NCI-H1105 (cell line): ENCODE measurements at places on chromosomes 1 and 21.

DNA sequence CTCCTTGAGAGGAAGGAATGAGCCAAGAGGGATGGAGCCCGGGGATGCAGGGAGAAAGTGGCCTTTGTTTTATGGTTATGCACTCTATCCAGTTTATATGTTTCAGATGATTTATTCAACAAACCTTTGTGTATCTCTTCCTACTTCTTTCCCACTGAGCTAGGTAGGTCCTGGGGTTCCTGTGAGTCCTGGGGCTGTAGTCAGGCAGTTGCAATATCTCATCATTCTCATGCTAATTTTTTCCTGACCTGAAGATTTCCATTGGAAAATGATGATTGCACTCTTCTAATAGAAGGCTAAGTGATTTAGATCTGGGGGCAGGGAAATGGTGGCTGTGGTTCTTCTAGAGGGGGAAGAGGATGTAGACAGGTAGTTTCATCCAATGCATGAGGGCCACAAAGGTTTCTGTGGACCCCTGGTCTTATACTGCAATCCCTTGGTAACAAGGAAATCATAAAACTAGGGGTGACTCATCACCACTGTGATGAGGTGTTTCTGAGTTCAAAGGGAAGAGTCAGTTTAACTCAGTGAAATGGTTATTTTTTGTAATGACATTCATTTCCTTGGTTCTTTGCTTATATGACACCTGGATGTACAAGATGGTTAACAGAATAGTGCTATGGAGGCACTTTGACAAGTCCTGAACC is 20.2 kb downstream of the B3GALT5 start:
- DNase-seq: no peak

GRCh38 chr1:14500912-14501311 is 97.6 kb upstream of the KAZN start:
- no peak for DNase-seq

DNA sequence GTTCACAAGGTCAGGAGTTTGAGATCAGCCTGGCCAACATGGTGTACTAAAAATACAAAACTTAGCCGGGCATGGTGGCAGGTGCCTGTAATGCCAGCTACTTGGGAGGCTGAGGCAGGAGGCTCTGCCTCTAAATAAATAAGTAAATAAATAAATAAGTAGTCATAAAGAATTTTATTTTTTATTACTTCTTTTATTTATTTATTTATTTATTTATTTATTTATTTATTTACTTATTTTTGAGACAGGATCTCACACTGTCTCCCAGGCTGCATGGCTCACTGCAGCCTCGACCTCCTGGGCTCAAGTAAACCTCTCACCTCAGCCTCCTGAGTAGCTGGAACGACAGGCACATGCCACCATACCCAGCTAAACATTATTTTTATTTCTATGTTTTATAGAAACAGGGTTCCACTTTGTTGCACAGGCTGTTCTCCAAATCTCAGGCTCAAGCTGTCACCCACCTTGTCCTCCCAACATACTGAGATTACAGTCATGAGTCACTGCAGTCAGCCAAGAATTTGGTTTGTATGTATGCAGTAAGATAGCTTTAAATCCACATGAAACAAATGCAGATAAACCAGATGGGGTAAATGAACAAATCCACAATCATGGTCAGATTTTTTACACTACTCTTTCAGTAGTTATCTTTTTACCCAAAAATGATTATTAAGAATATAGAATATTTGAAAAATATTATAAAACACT is 523.3 kb upstream of the RGS18 start:
- DNase-seq: no peak

GRCh38 chr1:159700312-159700711 is 14.1 kb downstream of the CRP start:
- DNase-seq: no peak

DNA sequence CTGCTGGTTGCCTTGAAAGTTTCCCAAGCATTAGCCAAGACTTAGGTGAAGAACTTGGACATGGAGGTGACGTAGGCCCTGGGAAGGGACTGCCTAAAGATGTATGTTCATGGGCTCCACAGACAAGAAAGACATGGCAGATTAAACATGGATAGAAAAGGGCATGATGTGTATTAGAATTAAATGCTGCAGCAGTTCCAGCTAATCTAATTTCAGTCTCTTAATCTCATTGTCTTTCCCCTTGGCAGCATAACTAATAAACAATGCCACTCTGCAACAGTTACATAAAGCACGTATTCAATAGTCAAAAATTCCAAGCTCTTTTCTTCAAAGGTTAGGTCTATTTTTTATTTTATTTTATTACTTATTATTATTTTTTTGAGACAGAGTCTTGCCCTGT is 251.6 kb downstream of the KIF26B start:
- no peak for DNase-seq

- no peak for DNase-seq
These were observed 32.0 kb downstream of the CCSAP start for GRCh38 chr1:229310833-229311232.

DNA sequence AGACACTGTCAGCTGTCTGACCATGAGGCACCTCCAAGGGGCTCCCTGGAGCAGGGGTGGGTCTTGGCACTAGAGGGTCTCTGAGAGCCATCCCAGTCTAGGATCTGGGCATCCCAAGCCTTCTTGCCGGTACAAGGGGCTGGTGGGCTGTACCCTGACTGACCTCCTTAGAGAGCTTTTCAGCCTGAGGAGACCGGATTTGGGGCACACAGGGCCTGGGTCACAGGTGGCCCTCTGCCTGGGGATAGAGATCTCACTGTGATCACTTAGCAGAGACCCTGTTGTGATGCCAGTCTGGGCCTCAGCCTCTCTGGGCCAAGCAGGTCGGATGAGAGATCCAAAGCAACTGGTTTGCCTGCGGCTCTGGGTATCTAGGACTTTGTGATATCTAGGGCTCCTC is 227.2 kb downstream of the TRABD2B start:
- DNase-seq: no peak

DNA sequence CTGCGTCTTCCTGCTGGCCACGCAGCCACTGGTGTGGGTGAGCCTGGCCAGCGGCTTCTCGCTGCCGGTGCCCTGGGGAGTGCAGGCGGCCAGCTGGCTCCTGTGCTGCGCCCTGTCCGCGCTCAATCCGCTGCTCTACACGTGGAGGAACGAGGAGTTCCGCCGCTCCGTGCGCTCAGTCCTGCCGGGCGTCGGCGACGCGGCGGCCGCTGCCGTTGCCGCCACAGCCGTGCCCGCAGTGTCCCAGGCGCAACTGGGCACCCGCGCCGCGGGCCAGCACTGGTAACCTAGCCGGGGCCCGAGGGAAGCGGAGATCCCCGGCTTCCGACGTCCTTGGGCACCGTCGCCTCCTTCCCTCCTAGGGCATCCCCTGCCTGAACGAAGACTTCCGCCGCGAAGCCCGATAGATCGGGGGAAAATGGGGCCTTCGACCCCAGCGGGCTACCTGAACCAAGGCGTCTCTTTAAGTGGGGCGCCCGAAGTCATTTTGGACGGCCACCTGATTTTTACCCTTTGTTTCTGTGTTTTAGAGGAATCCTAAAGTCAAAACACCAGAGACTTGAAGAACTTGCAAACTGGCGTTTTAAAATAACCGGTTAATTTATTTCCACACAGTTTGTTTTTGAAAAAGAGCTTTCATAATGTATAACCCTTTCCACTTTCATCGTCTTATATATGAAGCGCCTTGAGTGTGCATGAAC is 2.0 kb downstream of the GPR88 start:
- DNase-seq: no peak

GRCh38 chr1:69438056-69438795 is 129.5 kb upstream of the LRRC7 start:
- no peak for DNase-seq

- no peak for DNase-seq
These were observed 313.4 kb upstream of the FMN2 start for GRCh38 chr1:239778208-239778813.

DNA sequence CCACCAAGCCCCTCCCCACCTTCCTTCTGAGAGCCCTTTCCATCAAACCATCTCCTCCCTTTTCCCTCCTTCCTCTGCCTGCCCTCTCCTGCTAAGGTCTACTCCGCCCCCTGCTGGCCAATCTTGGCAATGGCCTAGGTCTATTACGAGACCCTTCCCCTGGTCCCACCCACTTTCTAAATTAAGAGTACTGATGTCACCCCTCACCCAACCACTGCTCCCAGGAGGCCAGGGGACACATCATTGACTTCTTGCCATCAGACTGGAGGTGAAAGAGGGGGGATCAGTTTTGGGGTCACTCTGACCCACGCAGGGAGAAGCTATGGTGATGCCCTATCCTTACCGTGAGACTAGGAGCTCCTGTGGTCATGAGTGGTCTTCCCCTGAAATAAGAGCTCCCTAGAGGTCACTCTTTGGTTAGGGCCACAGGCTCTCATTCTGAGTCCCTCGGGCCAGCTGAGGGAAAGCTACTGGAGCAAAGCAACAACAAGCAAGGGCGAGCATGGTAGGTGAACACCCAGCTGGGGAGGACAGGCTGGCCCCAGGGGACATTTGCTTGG is 34.6 kb upstream of the S100A7 start:
- DNase-seq: peak; percentile 72

DNA sequence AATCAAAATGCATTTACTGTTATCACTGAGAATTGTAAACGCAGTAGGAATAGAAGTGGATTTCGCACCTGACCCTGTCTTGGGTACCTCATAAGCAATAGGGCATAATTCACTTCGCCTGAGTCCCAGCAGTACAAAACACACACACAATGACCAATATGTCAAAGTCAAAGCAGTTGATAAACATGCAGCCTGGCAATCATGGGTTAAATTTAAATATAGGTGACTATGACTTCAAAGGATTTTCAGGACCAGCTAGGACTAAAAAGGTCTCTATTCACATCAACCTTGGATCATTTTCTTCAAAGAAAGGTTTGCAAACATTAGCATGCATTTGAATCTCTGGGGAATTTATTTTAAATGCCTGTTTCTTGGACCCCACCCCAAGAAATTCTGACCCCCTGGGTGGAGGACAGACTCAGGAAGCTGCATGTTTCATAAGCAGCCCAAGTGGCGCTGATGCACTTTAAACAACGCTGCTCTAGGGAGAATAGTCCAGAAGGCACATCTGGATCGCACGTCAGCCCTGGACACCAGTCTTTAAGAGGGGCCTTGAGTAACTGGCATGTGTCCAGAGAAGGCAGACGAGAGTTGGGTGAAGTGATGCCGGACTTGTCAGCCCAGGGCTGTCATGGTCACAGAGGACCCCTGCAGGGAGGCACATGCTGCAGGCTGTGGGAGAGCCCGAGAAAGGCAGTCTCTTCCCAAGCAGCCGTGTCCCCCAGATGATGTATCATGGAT is 55.7 kb upstream of the EFHD2 start:
- DNase-seq: no peak

GRCh38 chr1:214791961-214792360 is 189.0 kb downstream of the CENPF start:
- no peak for DNase-seq

DNA sequence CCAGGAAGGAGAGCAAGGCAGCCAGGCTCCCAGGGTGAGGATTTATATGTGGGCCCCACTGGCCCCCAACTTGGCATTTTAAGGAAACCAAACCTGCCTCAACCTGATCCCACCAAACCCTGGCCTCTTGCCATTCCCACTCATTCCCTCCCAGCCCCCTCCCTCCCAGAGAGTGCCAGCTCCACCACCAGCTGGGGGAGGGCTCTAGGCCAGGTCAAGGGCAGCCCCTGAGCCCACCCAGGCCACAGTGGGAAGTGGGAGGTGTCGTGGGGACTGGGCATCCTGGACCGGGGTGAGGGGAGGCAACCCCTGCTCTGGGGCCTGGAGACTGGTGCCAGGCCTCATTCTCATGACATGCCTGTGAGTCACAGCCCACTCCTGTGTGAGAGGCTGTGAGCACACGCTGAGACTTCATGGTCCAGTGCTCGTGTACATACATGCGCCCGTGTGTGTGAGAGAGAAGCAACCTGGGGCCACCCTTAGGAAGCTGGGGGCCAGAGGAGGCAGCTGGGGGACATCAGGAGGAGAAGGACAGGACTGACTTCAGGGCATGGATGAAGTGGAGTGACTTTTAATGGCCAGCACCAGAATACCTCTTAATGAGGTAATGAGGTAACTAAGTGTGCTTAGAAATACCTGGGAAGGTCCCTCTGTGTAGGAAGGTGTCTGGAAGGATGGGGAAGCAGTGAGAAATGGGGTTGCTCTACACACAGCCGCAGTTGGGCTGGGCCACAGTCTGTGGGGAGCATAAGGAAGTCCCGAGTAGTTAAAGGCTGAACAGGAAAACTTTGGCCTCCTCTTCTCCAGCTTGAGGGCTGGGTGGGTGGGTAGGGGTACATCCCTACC is at the start of gene S100A2:
Gene S100A2, minus strand, starts transcription at position 316 of the 846 bp plus-strand sequence. CDS start 1,967 bp downstream, outside the sequence.
- no peak for DNase-seq

- no peak for DNase-seq
These were observed 79.7 kb upstream of the EFHD2 start for GRCh38 chr1:15330028-15330427.

- no peak for DNase-seq
These were observed 107.7 kb downstream of the CLDN17 start for GRCh38 chr21:30058928-30059327.

GRCh38 chr1:73800376-73800775 is 397.6 kb downstream of the LRRIQ3 start:
- no peak for DNase-seq

DNA sequence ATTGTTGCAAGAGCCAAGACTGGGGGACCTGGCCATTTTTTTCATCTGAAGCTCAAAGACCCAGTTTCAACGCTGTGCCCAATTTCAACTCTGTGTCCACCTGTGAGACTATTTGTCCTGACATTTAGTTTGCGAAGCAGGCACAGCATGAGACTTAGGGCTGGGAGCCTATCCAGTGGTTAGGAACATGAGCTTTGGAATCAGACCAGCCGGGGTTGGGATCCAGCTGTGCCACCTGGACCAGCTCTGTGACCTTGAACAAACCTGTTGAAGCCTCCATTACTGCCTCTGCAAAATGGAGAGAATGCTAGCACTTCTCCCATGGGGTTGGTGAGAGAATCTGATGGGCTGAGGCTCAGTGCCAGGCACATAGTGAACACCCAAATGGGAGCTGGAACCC is 206.1 kb upstream of the TMEM51 start:
- no peak for DNase-seq

GRCh38 chr1:156499194-156499841 is 1.3 kb downstream of the MEF2D start:
- no peak for DNase-seq
